ENCODE measurements at places on chromosomes 6 and 20.

GRCh38 chr6:112243861-112244827 lies 10.2 kb downstream of the LAMA4 start:
- no peak for DNase-seq

DNA sequence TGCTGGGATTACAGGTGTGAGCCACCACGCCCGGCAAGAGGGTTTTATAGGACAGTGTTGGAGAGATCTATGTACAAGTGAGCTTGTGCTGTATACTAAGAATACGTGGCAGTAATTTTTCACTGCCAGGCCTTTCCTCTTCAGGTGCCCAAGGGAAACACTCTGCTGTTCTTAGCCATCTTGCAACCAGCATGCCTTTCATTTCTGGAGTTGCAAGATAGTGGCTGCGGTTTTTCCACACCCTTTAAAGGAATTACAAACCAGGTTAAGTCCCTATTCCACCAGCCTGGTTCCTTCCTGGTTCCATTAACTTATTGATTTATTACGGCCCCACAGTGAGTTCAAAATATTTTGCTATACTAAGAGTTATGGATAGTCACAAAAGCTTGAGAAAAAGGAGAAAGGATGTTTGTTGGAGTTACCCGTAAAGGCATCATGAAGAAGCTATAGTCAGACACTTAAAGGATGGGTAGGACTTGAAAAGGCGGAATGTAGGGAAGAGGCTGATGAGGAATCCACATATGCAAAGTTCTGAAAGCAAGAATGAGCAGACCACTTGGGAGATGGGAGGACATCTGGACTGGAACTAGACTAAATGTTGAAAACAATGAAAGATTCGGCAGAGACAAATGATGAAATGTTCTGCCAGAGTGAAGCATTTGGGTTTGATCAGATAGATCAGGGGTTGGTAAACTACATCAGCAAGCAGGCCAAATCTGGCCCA lies 61.4 kb upstream of the ASIP start:
- DNase-seq = no peak

GRCh38 chr20:58102261-58102660 lies 126.2 kb downstream of the ANKRD60 start:
- DNase-seq = no peak

- DNase-seq = no peak
Measured at GRCh38 chr6:119658917-119659316, 309.4 kb upstream of the MAN1A1 start.

DNA sequence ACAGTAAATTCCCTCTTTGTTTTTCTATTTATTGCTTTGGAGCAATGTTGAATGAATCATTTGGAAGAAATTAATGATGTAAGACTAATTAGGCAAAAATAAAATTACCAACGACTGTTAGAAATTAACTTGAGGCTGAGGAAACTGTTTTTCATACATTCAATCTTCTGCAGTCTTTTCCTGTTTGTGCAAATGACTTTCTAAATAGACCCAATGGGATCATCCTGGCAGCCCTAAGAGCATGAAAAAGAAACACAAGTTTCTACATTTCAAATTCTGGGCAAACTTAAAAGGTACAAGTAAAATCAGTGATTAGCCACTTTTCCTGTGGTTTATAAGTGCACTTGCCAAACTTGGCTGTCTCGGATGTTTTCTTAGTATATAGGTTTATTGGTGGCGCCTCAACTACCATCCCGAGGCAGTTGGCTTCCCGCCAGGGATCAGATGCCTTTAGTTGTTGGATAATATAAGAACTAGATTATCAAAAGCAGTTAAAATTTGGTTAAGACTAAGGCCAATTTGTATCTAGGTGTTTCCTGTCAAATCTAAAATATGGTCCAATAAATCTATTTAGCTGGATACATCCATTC lies 181.2 kb downstream of the ISM1 start:
- DNase-seq = no peak

- DNase-seq = no peak
Measured at GRCh38 chr6:69865126-69865525, 1.2 kb upstream of the COL19A1 start.

DNA sequence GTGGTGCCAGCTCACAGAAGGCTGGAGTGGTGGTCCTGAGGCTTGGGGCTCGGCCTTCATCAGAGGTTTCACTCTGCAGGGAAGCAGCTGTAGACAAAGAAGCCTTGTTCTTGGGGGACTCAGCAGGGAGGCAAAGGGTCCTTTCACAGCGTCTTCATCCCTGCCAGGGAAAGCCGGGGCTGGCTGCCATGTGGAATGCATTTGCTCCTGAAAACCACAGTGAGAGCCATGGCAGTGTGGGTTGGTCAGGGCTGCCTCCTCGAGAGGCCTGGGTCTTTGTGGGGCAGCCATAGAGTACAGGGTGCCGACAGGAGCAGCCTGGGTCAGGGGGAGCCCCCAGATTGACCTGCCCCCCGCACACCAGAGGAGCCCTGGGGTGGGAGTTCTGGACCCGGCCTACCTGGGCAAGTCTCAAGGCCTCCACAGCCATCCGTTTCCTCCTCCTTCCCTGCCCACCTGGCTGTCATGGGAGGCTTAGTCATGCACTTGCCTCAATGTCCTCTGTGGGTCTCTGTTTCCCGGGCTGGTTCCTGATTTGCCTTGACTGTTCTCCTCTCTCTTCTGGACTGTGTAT lies 144.0 kb downstream of the CDC5L start:
- DNase-seq = no peak

GRCh38 chr6:61586934-61587537 lies 699.0 kb downstream of the KHDRBS2 start:
- DNase-seq = no peak

- DNase-seq = no peak
Measured at GRCh38 chr6:13526357-13526726, 38.9 kb upstream of the GFOD1 start.

DNA sequence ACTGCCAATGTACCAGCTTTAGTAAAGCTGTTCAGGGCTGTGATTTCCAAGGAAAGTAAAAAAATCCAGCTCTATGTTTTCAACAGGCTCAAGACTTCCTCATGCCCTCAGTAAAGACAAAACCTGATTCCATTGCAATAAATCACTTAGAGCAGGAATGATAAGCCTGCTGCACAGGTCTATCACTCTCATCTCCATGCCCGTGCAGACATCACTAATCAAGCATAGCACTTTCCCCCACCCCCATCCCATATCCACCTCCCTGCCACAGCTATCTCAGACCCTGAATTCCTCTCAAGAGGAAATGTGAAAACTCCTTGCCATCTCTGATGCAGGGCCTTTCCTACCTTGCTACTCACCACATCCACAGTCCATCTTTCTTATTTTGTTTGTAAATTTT lies 554.9 kb downstream of the MAFB start:
- no peak for DNase-seq

DNA sequence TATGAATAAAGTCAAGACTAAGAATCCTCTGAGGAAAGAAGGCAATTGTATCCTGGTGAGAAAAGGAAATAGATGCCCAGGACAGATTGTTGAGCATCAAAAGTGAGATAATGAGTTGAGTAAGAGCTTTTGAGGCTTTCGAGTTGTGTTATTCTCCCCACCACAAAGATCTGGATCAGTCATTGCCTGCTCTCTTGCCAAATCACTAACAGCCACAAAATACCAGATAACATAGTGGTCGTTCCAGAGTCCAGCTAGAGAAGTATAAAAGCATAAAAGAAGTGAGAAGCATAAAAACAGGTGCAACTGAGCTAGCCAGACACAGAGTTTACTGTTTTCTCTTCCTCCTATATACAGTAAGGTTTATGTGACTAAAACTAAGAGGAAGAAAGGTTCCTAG lies 4.9 kb downstream of the SPINT4 start:
- no peak for DNase-seq

DNA sequence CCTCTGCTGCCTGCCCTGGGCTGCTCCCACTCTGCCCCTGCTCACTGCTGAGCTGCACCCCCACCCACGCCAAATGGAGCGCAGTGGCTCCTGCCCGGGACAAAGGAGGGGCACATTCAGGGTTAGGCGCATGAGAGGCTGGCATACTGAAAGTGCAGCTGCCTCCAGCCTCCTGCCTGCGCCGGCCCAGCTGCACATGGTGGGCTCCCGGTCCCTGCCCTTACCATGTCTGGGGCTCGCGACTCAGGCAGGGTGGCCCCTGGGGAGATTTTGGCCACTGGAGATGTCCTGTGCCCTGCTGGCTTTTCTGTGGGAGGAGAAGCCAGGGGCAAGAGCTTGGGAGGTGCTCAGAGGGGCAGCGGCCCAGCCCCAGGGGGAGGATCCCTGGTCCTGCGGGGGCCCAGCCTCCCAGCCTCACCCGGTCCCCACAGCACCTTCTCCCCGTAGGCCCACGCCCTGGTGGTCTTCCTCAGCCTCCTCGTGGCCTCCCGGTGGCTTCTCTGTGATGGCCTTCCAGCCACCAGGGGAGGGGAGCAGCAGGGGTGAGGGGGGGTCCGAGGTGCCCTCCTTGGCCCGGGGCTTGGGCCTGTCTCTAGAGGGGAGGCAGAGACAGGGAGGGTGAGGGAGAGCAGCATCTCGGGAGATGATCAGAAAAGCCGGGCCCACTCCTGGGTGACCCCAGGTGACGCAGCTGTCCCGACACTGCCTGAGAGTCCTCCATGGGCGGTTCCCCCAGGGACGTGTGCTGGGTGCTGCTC lies 8.4 kb upstream of the CABLES2 start:
- no peak for DNase-seq

- DNase-seq = no peak
Measured at GRCh38 chr6:166156942-166157341, 10.7 kb downstream of the TBXT start.

DNA sequence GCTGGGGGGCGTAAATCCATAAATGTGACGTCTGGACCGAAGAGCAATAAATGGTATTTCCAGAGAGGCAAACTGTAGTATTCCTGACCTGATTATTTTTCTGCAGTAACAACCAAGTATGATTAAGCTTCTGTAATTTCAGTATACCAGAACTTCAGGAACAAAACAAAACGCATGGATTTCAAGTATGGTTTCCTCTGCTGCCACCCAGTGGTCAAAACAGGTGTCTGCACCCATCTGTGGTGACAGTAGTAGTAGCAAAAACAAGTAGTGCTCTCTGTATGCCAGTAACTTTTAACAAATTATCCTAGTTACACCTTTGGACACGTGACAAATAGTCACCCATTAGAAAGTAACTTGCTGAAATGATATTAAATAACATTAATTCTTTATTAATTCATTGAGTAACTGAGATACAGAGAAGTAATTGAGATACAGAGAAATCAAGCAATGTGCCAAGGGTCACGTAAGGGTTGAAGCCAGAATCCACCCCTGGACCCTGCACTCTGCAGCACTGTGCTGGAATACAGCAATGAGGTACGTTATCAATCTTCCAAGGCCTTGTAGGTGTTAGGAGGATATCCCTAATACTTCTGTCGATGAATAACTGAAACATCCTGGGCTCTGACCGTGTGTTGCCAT lies 7.9 kb downstream of the CALHM4 start:
- no peak for DNase-seq

DNA sequence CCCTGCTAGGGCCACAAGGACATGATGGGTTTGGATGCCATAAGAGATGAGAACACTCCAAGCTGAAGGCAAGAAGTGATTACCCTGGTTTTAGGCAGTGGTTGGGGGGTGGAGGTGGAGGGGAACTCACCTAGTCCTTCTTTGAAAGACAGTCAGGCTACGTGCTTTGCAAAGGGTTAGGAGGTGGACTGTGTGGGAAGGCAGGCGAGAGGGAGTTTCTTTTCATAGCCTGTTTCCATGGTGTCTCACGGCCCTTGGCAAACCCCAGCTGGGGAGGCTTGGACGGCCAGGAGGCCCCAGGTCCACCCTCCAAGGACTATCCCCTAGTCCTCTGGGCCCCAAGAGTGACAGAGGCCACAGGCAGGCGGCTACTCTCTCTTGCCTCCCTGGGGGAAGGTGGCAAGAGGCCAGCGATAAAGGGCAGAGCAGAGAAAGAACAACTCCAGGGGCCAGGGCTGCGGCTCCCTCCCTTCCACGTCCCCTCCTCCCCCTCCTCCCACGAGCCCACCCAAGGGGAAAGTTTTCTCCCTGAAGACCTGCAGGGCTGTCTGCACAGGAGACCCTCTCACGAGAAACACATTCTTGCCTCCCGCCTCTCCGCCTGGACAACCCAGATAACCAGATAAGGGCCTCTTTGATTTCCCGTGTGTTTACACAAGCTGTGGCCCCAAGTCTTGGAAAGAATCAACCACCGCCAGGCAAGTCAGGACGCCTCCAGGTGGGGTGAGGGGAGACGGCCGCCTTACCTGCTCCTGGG lies 74.4 kb downstream of the NOL4L start:
- no peak for DNase-seq

- no peak for DNase-seq
Measured at GRCh38 chr6:6332811-6333244, 12.4 kb upstream of the F13A1 start.

DNA sequence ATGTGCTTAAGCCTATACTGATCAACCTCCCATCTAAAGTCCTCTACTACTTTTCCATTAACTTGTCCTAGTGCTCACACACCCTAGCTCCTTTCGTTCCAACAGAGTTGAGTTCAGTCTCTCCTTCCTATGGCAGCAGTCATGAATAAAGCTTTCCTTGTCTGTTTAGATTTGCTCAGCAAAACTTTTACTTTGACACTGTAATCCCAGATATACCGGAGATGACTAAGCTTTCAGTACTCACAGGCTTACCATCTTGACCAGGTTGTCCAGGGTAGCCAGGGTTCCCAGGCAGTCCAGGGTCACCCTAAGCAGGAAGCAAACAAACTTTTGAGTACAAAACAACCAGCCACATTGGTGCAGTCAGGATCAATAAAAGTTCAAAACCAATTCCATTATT lies 90.7 kb downstream of the COL21A1 start:
- no peak for DNase-seq

- DNase-seq = no peak
Measured at GRCh38 chr6:149223904-149224351, 93.6 kb upstream of the TAB2 start.

DNA sequence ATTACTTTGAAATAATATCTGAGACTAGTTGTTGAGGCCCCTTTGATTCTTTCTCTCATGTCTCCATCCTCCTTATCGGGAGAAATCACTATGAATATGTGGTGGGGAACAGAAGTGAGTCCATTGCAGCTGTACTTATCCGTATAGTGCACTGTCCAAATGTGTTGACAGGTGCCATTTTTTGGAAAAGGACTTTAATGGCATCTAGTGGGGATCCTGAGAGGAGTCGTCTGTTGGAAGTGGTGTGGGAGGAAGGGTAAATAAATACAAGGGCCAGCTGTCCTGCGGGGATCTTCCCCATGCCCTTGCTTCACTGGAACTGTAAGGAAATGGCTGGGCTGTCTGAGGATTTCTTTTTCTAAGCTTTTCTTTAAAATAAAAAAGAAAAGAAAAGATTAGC lies 19.4 kb downstream of the TPX2 start:
- DNase-seq = no peak

GRCh38 chr20:33677991-33678702 lies 3.9 kb upstream of the NECAB3 start:
- DNase-seq = no peak
